HS-5 (cell line): ENCODE measurements at places on chromosomes 3 and 15.

- DNase-seq, result no peak
These were observed 50.7 kb downstream of the PROS1 start for GRCh38 chr3:93923006-93923405.

DNA sequence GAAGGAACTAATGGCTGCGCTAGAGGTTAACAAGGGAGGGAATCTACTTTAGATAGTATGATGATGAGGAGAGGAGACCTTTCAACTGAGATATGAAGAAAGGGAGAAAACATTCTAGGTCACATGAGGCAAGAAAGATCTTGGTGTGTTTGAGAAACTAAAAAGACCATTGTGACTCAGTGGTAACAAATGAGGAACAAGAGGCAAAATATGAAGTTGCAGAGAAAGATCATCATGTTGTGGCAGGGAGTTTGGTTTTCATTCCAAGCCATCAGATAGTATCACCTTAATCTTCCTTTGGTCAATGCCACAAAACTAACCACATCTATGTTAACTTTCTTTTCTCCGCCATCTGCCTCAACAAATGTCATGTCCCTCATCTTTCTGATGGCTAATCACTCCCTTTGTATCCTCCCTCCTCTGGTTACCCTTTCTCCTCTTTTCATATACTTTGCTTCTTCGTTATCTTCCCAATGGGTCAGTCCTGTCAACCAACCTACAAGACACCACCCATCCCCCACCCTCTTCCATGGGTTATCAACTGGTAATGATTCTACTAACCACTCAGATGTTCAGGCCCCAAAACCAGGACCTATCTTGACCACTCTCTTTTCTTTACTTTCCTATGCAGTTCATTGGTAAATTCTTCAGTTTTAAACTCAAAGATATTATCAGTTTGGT, 2.4 kb upstream of the PDCD6IP start:
- no peak for DNase-seq

DNA sequence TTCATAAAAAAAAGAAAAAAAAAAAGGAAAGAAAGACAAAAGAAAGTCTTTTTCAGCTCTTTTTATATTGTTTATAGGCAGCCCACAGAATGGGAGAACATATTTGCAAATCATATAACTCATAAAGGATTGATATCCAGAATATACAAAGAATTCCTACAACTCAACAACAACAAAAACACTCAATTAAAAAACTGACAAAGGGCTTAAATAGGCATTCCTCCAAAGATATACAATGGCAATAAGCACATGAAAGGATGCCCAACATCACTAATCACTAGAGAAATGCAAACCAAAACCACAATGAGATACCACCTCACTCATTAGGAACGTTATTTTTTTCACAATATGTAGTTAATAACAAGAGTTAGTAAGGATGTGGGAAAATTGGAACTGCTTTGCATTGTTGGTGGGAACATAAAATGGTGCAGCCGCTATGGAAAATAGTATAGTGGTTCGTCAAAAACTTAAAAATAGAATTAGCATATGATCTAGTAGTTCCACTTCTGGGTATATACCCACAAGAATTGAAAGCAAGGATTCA, 54.2 kb upstream of the CMTM8 start:
- no peak for DNase-seq

DNA sequence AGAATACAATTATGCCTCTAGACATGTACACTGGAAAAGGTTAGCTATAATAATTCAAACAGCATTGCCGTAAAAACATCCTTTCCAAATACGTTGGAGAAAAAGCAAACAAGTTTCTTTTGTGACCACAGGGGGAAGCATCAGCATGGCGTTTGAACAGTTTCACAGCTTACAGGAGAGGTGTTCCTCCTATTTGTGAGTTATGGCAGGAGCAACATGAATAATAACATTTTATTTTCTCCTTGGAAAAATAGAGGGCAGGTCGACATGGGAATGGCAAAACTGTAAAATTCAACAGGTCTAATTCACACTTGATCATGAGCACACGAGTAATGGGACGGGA, 39.7 kb upstream of the GADL1 start:
- no peak for DNase-seq

DNA sequence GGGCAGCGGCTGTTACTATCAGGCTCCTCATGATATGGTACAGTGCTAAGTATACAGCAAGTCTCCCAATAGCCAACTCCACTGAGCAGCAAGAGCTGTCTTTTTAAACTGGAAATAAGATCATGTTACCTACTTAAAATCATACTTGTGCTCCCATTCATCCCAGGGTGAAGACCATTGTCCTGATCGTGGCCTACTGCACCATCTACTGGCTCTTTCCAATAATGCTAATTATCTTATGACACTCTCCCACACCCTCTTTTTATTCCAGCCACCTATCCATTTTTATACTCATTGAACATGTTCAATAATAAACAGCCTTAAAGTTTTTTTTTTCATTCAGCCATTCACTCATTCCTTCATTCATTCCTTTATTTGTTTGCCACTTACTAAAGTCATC, 117.7 kb downstream of the GBE1 start:
- no peak for DNase-seq
